T-helper 17 cell (primary cell): ENCODE measurements at places on chromosomes 1 and 21. TPM values are rescaled to one million over a fixed set of nuclear protein-coding genes. Genes with fewer than 3 reads are reported as not detected.
A peak's percentile ranks its signal among the peaks of the same experiment; 100 is the strongest.

- no peaks in the 10 kb centered on the region for H3K27me3 ChIP-seq
- DNase-seq, result no peak
- no peak overlapping the region for H3K27ac ChIP-seq
- no peaks in the 10 kb centered on the region for H3K36me3 ChIP-seq
- no peak overlapping the region for H3K4me3 ChIP-seq
Observed at GRCh38 chr1:1529321-1529720, 11.1 kb downstream of the TMEM240 start.

- H3K27me3 ChIP-seq, result no peaks in the 10 kb centered on the region
- no peak for DNase-seq
- H3K27ac ChIP-seq, result no peak overlapping the region
- H3K36me3 ChIP-seq, result no peaks in the 10 kb centered on the region
- H3K4me3 ChIP-seq, result peak overlapping the region; percentile 76
Observed at GRCh38 chr1:212432272-212432660, 454 bp upstream of the NENF start.

GRCh38 chr1:85799737-85800136 lies 91.5 kb upstream of the ZNHIT6 start:
- H3K27me3 ChIP-seq, result no peaks in the 10 kb centered on the region
- H3K36me3 ChIP-seq, result no peaks in the 10 kb centered on the region
- H3K4me3 ChIP-seq, result no peak overlapping the region
- H3K27ac ChIP-seq, result no peak overlapping the region
- no peak for DNase-seq

- no peaks in the 10 kb centered on the region for H3K4me1 ChIP-seq
- no peaks in the 10 kb centered on the region for H3K36me3 ChIP-seq
- H3K27ac ChIP-seq, result no peak overlapping the region
Observed at GRCh38 chr21:17988102-17988437, 168.9 kb upstream of the C21orf91 start.

DNA sequence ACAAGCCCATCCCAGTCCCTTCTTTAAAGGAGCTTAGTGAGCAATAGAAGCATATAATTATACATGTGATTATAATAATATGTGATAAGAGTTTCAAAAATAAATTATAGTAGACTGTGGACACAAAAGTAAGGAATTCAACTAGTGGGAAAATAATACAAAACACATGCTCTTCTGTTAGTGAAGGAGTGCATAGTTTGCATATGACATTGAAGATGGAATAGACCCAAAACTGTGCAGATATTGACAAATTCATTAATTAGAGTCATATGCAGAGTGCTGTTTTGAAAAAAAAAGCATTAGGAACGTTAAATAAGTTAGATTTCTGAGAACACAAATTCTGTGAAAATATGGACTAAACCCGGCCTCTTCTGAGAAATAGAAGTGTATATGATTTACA lies 278.8 kb downstream of the ASTN1 start:
- H3K36me3 ChIP-seq, result no peaks in the 10 kb centered on the region
- no peak for DNase-seq
- no peaks in the 10 kb centered on the region for H3K27me3 ChIP-seq
- H3K27ac ChIP-seq, result no peak overlapping the region
- H3K4me1 ChIP-seq, result peaks cover 3% of the 10 kb centered on the region

DNA sequence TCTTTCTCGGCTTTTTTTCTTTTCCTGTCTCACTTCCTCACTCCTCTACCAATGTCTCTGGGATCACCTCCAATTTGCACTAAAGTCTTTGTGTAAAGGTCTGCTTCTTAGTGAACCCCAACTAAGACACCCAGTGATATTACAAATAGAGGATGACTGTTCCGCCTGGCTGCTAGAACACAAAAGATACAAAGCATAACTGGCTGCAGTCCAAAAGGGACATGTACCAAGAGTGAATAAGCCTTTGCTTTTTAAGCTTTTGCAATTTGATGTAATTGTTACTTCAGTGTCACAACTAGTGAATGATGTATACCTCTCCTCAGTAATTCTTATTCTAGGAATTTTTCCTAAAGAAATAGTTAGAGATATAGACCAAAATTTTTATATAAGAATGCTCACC lies 82.8 kb upstream of the BEND5 start:
- no peak overlapping the region for H3K27ac ChIP-seq
- no peaks in the 10 kb centered on the region for H3K27me3 ChIP-seq
- no peaks in the 10 kb centered on the region for H3K36me3 ChIP-seq

DNA sequence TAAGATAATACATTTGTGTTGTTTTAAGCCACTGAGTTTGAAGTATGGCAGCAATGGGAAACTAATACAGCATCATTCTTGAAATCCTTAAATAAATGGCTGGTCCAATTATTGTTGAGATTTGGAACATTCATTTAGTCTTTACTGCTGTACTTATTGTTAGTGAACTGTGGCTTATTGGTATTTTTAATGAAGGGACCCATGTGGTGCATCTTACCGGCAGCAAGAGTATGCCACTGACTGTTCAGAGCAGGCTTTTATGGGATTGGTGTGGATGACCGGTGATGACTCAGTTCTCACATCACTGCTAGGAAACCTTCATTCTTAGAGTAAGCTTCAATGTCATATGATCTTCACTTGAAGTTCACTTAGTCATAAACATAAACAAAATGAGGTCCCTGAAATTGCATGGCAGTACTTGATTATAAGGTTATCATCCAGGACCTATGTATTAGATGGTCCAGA lies 31.5 kb downstream of the PRKAA2 start:
- no peak overlapping the region for H3K27ac ChIP-seq
- H3K36me3 ChIP-seq, result no peaks in the 10 kb centered on the region
- no peak overlapping the region for H3K4me3 ChIP-seq
- no peak for DNase-seq
- H3K4me1 ChIP-seq, result no peaks in the 10 kb centered on the region

GRCh38 chr21:32406405-32406804 lies 6.1 kb upstream of the EVA1C start:
- no peaks in the 10 kb centered on the region for H3K27me3 ChIP-seq
- DNase-seq, result no peak
- peaks cover 26% of the 10 kb centered on the region for H3K4me1 ChIP-seq
- no peak overlapping the region for H3K4me3 ChIP-seq

GRCh38 chr1:14939527-14940284 lies 213.8 kb upstream of the TMEM51 start:
- no peak for DNase-seq
- H3K4me3 ChIP-seq, result no peak overlapping the region
- H3K4me1 ChIP-seq, result peaks cover 2% of the 10 kb centered on the region

- no peak overlapping the region for H3K4me3 ChIP-seq
- peaks cover 2% of the 10 kb centered on the region for H3K36me3 ChIP-seq
- H3K27me3 ChIP-seq, result no peaks in the 10 kb centered on the region
- peak overlapping the region; percentile 59 for H3K27ac ChIP-seq
- no peak for DNase-seq
Observed at GRCh38 chr1:203299169-203299568, 6.2 kb upstream of the BTG2 start.

DNA sequence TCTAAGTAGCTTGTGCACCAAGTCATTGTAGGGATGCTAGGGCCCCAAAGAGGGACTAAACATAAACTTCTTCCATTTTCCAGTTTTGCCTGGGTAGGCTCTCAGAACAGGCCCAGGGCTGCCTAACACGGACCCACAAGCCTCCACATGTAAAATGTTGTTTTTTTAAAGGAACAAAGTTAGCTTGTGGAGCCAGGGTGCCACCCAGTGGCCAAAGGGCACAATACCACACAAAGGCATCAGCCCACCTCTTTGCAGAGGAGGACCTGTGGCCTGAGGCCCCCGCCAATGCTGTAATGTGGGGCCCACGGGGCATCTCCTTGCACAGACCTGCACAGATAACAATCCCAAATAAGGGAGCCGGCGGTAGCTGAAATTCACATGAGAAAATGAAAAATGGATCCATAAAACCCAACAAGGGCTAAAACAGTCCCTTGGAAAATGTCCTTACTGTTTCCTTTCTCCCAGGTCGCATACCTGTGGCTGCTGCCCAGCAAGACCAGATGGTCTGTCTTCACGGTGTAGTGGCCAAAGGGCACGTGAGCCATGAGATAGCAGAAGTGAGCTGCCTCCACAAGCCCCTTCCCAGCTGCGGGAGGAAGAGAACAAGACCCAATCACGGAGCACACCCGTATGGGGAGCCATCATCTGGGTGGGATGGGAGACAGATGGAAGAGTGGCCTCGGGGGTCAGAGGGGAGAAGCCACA lies 23.8 kb downstream of the SEC16B start:
- no peak overlapping the region for H3K4me3 ChIP-seq
- H3K36me3 ChIP-seq, result no peaks in the 10 kb centered on the region
- peaks cover 17% of the 10 kb centered on the region for H3K27me3 ChIP-seq
- H3K4me1 ChIP-seq, result no peaks in the 10 kb centered on the region
- H3K27ac ChIP-seq, result no peak overlapping the region

GRCh38 chr1:12173631-12174121 lies 6.9 kb downstream of the TNFRSF1B start:
- H3K4me3 ChIP-seq, result peak overlapping the region; percentile 65
- H3K4me1 ChIP-seq, result peaks cover 80% of the 10 kb centered on the region

DNA sequence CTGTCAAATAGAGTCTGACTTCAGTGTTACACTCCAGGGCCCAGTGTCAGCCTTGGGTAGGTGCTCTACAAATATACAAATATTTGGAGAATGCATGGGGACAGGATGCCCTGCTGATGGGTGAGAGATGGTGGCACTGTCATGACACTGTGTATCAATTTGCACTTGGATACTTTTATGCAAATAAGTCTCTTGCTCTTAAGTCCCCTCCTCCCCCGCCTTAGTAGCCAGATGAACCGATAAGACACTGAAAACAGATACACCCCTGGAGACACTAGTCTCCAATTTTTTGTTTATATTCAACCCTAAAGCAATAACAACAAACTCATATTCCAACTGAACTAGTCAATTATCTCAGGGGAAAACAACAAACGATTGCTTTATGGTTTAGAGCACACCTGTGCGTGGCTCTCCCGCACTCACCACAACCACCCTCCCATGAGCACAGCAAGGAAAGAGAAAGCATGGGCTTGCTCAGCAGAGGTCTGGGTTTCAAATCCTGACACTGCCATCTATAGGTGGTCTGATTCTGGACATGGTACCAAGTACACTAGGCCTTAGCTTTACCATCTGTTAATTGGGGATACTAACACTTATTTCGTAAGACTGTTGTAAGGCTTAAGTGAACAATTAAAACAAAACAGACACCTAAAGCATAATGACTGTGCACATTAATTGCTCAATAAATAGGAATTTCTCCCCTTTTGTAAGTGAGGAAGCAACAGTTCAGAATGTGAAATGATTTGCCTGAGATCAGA lies 50.3 kb downstream of the HIVEP3 start:
- peak overlapping the region; percentile 79 for H3K27ac ChIP-seq
- H3K4me1 ChIP-seq, result peaks cover 25% of the 10 kb centered on the region
- H3K36me3 ChIP-seq, result peaks cover 2% of the 10 kb centered on the region
- H3K27me3 ChIP-seq, result no peaks in the 10 kb centered on the region

- H3K36me3 ChIP-seq, result peaks cover 5% of the 10 kb centered on the region
- H3K4me1 ChIP-seq, result peaks cover 13% of the 10 kb centered on the region
- no peak overlapping the region for H3K27ac ChIP-seq
Observed at GRCh38 chr1:16984717-16985116, 4.3 kb upstream of the MFAP2 start.

GRCh38 chr1:220370041-220370700 lies 97.9 kb upstream of the RAB3GAP2 start:
- no peak overlapping the region for H3K4me3 ChIP-seq
- no peak overlapping the region for H3K27ac ChIP-seq
- no peak for DNase-seq
- H3K4me1 ChIP-seq, result no peaks in the 10 kb centered on the region
- H3K27me3 ChIP-seq, result peaks cover 66% of the 10 kb centered on the region

DNA sequence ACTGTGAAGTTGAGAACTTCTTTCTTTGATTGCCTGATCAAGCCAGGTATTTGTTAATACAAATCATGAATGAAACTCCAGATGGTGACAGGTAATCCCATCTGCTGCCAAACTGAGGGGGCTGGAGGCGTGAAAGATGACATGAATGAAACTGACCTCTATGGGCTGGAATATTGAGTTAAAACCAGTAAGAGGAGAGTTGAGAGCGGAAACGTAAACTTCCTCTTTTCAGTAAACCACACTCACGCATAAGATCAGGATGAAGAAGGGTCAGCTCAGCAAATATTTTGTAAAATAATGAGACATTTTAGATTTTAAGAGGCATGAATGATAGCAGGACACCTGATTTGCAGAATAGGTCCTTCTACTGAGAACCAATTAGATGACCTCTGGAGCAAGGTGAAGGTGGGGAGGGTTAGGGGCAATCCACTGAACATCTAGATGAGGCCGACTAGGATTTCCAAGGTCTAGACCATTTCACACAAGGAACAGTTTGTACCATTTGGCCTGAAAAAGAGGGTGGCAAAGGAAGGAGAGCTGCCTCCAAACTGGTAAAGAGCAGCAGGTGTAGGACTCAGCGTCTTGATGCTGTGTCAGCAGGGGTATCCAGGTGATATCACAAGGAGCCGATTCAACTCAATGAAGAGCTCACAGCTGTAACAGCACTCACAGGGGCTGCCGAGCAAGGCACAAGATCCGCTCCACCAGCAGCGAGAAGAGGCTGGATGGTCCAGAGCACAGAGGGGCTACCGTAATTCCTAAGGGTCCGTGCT lies 132.6 kb downstream of the NTPCR start:
- DNase-seq, result no peak
- H3K27ac ChIP-seq, result no peak overlapping the region
- peaks cover 2% of the 10 kb centered on the region for H3K4me1 ChIP-seq

- no peaks in the 10 kb centered on the region for H3K4me1 ChIP-seq
- H3K27me3 ChIP-seq, result peaks cover 46% of the 10 kb centered on the region
- H3K4me3 ChIP-seq, result no peak overlapping the region
- H3K27ac ChIP-seq, result no peak overlapping the region
- H3K36me3 ChIP-seq, result no peaks in the 10 kb centered on the region
Observed at GRCh38 chr1:209048941-209049669, 534.4 kb upstream of the CAMK1G start.

DNA sequence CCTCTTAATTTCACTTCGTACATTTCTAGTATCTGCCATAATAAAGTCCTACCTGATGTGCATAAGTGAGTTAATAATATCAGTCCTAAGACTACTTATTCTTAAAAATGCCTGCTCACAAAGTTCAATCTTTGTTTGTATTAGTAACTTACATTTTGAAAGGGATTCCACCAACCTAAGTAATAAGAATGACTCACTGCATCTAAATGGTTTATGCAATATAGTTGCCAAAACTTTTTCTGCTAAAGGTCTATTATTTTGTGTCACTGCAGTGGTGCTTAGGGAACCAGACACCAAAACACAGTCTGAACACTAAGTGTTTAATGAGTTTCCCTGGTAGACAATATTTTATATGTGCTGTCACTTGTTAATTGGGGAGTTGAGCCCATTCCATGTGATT lies 1.8 kb downstream of the ZNF669 start:
- H3K4me3 ChIP-seq, result no peak overlapping the region
- H3K27ac ChIP-seq, result peak overlapping the region; percentile 12
- H3K27me3 ChIP-seq, result peaks cover 12% of the 10 kb centered on the region
- no peak for DNase-seq

FAM72C gene
- total RNA-seq, result 0.30 TPM

OR10J1 gene
- not detected for total RNA-seq

ITGB2 gene
- total RNA-seq, result 248 TPM

PSRC1 gene
- total RNA-seq, result 1.7 TPM

GPR61 gene
- 0.20 TPM for total RNA-seq

RNF220 gene
- 84.8 TPM for total RNA-seq

SLC6A17 gene
- not detected for total RNA-seq

TSPAN1 gene
- total RNA-seq, result not detected

DSCAM gene
- total RNA-seq, result not detected

CAMK1G gene
- total RNA-seq, result not detected
